Activated CD4-positive, alpha-beta T cell treated with anti-CD3 and anti-CD28 coated beads for 24 hours (primary cell): ENCODE measurements at places on chromosomes 16 and 17.

DNA sequence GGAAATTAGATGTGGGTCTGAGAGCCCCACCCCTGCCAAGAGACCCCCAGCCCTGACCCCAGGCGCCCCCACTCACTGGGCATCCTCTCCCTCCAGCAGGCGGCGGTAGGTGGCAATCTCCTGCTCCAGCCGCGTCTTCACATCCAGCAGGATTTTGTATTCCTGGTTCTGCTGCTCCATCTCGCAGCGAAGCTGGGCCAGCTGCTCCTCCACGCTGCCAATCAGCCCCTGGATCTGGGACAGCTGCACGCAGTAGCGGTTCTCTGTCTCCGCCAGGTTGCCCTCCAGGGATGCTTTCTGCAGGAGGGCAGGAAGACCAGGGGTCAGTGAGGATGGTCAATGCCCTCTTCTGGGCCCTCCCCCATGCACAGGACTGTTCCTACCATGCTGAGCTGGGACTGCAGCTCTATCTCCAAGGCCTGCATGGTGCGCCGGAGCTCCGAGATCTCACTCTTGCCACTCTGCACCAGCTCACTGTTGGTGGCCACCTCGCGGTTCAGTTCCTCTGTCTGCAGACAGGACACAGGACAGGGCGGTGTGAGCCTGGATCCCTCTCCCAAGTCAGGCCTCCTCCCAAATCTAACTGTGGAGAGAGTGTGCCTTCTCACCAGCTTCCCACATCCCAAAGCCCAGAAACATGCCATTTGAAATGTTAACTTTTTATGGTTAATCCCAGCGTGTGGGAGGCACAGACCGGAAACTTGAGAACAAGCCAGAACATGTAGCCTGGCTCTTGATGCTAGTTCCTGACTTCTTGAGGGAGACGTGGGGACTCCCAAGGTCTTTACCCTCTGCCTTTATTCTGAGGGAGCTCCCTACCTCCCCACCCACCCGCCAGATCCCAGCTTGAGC, 3.6 kb downstream of the KRT17 start:
- no peak for DNase-seq

DNA sequence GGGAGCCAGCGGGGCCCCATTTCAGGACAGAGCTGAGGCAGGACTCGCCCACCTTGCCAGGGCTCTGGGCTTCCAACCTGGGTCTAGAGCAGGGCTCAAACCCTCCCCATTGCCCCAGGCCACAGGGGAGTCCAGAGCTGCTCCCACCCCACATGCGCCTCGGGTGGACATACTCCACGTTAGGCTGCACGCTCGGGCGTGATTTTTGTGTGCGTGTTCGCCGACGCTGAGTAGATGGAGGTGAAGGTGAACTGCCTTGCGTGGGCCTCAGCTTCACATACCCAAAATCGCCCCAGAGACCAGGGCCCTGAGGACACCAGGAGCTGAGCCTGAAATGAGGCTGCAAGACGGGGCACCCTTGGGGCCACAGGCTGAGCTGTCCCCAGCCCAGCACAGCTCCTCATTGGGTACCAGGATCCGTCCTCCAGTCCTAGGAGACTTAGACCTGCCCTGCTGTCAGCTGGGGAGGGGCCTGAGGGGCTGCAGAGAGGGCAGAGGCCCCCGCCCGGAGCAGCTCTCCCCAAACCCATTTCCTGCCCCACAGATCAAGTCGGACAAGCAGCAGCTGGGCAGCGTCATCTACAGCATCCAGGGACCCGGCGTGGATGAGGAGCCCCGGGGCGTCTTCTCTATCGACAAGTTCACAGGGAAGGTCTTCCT, 8.2 kb downstream of the CDH15 start:
- no peak for DNase-seq

DNA sequence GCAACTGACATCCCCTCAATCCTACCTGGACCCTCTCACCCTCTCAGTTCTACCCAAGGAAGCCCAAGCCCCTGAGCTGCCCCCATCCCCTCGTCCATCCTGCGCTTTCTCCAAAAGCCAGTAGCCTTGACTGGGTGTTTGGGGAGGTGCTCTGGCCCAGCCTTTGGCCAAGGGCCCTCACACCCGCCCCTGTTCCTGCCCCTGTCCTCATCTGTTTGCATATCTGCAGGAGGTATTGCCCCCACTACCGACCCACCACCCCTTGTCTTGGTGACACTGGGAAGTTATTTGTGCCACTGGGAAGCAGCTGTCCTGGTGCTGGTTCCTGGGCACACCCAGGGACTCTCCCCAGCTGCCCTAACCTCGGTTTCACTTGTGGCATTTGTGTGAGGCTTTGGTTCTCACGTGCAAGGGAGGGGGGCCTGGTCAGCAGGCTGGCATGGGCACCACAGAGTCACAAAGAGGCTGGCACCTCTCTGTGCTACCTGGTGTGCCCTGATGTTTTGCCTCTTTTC, 75.3 kb downstream of the MRC2 start:
- no peak for DNase-seq

DNA sequence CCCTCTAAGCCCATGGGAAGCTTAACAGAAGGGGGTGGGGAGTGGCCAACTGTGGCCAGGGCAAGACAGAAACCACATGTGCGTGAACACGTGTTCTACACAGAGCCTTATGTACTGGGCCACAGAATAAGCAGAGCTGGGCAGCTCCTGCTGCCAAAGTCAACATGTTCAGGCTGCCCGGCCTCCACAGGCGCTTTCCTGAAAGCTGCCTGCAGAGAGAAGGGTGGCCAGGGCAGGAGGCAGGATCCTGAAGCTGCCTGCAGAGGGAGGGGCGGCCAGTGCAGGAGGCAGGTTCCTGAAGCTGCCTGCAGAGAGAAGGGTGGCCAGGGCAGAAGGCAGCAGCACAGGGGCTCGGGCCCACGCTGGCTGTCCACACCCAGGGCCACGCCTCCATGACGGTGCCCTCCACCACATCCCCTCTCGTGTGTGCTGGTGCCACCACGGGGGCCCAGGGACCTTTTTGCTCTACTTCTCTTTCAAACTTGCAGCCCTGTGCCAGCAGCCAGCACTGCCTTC, 79.5 kb downstream of the ANKRD11 start:
- DNase-seq = no peak

DNA sequence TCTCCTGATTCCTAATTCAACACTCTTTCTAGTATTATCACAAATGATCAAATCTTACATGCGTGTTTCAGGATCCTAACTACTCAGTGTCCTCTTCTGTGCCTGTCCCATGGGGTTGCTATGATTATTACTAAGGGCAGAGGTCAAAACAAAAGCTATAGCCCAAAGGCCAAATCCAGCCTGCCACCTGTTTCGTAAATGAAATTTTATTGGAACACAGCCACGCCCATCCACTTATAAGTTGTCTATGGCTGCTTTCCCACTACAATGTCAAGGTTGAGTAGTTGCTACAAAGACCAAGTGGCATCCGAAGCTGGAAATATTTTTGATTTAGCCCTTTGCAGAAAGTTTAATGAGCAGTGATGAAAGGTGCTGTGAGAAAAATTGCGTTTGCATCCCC, 336.6 kb downstream of the TMEM114 start:
- DNase-seq = no peak

GRCh38 chr17:47203984-47204721, 5.0 kb upstream of the MYL4 start:
- peak; percentile 27 for DNase-seq

DNA sequence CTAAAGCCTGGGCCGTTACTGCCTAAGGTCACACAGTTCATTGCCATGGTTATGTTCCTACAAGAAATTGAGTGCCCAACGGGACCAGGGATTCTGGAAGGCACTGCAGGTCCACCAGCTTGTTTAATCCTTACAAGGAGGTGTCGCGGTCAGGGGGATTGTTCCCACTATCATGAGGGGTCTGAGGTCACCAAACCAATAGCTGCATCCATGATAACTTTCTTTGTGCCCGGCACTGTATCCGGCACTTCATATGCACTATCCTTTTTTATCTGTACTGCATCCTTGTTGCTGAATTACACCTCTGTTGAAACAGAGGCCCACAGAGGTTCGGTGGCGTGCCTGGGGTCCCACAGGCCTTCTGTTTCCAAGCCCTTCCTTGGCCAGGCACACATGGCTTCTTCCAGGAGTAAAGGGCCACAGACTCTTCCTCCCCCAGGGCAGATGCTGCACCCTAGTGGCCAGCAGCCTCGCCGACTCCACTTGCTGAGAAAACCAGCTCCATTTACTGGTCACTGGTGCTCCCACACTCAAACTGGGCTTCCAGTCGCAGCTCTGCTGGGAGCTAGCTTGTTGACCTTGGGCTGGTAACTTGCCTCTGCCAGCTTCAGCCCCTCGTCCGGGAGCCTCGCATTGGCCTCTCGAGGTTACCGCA, 82.0 kb upstream of the PLCG2 start:
- DNase-seq = peak; percentile 22

GRCh38 chr17:4555873-4556759, 932 bp upstream of the MYBBP1A start:
- no peak for DNase-seq

DNA sequence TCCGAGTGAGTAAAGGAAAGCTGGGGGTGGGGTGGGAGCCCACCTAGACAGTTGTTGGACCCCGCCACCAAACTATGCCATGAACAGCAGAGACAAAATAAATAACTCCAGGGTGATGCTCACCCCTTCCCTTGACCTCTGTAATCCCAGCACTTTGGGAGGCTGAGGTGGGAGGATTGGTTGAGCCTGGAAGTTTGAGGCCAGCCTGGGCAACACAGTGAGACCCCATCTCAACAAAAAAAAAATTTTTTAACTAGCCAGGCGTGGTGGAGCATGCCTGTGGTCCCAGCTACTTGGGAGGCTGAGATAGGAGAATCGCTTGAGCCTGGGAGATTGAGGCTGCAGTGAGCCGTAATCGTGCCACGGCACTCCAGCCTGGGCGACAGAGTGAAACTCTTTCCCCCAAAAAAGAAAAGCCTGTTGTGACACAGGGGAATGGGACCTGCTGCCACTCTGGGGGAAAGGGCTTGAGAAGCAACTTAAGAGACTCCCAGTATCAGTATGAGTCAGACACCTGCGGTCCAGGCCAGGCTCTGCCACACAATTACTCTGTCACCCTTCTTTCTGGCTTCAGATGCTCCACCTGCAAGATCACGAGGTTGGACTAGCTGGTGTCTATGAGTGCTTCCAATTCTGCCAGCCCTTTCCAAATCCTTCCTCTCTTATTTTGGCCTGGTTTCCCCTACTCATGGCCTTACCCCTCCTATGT, 5.0 kb downstream of the SGCA start:
- DNase-seq = no peak
